ENCODE measurements at places on chromosomes 11 and 22.

- no peak for DNase-seq
Observed at GRCh38 chr11:133269267-133269666, 263.0 kb downstream of the OPCML start.

- DNase-seq: no peak
Observed at GRCh38 chr22:50302564-50302963, 4.9 kb downstream of the PLXNB2 start.

DNA sequence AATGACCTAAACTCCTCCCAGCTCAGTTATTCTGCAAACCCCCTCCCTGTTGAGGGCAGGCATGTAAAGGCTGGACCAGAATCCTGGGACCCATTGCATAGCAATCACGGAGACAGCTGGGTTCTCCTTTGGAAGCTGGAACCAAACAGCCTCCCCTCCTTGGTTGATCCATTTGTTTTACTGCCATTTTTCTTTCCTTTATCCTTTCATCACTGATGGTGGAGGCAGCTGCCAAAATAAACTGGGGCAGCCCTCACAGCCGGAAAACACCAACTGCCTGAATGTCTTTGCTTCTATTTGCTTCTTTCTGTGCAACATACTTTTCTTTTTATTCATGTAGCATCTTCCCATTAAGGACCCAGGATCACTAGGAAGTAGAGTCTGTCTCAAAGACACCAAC, 150.0 kb upstream of the SYT13 start:
- DNase-seq: no peak

DNA sequence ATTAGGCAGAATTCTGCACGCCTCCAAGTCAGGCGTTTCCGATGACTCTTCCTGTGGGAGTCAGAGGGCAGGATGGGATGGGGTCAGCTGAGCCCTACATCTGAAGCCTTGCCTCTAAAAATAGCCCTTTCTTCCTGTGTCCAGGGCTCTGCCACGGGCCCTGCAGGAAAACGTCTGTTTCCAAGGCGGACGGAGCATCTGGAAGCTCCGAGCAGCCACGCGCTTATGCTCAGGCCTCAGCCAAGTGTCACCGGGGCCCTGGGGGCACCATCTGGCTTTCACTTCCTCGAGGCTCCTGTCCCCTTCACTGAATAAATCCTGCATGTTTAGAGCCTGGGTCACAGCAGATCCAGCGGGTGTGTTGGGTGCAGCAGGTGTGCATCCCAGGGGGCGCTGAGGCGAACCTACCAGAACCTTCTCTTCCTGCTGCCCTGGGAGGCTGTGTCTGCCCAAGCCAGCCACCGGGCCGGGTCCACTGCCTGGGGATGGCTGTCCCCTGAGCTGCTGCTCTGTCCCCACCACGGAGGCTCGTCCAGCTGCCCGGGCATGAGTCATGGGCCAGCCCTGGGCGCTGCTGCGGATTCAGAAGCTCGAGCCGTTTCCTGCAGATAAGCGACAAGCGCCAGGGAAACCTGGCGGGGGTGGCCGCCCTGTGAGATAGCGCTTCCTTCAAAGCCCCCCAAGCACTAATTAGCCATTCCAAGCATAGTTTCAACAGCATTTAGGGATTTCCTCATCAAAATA, 32.0 kb upstream of the LINC01488 start:
- DNase-seq: peak; percentile 79

DNA sequence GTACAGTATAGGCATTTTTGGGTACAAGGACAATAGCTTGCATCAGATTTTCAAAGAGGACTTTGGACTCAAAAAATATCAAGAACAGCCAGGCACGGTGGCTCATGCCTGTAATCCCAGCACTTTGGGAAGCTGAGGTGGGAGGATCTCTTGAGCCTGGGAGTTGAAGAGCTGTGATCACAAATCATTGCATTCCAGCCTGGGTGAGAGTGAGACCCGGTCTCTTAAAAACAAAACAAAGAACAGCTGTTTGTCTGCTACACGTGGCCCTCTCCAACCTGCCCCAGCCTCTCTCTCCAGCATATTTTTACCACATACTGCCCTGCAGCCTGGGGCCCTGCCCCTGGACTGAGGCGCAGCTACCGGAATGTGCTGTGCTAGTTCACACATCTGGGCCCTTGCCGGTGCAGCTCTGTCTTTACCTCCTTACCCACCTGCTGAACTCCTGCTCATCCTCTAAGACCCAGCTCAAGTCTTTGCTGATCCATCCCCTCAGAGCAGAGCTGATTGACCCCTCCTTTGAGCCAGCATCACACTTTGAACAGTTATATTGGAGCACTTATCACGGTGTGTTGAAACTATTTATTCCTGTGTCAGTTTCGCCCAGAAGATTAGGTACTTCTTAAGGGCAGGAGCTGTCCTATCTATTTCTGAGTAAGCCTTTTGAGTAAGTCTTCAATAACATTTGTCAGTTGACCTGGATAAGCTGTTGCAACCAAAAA, 29.4 kb downstream of the GRIK4 start:
- no peak for DNase-seq

GRCh38 chr11:76604081-76604625, 66.4 kb downstream of the LRRC32 start:
- DNase-seq: no peak

GRCh38 chr11:1111545-1112212, 37.0 kb downstream of the MUC2 start:
- DNase-seq: peak; percentile 10

- DNase-seq: no peak
Observed at GRCh38 chr11:92888696-92889095, 80.8 kb upstream of the MTNR1B start.

GRCh38 chr11:48019217-48019584, 38.8 kb downstream of the PTPRJ start:
- DNase-seq: no peak

- no peak for DNase-seq
Observed at GRCh38 chr22:47547881-47548650, 785.6 kb downstream of the TBC1D22A start.

DNA sequence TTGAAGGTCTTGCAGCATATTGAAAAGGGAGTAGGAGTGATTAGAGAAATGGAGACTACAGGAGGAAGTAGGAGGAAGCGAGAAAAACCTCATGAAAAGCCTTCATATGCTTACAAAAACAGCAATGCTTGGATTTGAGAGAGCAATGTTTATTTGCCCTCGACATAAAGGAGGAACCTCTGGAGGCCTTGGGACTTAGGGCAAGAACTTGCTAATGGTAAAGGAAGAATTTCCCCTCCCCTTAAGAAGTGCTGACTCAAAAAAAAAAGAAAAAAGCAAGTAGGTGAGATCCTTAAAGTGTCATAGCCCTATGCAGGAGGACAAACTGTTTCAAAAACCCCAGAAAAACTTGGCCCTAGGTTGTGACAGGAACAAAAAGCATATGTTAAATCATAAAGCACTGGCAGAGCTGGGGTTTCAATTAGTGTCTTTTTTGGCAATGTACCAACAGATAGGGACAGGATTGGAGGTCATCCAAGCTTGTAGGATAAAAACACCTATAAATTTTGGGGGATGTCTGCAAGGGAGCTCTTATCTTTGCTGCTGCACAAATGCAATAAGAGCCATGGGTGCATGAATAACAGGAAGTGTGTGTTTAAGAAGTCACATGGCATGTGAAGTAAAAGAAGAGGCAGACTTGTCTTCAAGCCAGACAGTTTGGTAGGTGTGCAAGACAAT, 4.9 kb downstream of the GLYAT start:
- no peak for DNase-seq

GRCh38 chr22:39900306-39901227, at the start of gene GRAP2:
Gene GRAP2 (plus strand): TSS chr22:39901084. CDS start chr22:39947107, 46,023 bp downstream.
- DNase-seq: no peak

DNA sequence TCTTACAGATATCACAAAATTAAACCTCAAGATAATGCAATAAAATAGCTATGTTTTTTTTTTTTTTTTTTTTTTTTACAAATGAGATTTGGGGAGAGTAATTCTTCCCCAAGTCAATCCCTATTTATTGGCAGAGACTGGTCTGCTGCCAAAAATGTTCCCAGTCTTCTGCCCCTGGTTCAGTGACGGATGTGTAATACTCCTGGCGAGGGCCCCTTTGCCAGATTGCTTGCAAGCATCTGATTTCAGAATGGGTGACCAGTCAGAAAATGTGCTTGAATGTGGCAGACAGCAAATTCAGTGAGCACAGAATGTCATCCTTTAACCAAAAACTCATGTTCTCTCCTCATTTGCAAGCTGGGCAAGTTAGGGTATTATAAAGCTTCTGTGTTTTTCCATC, 363.8 kb upstream of the MTNR1B start:
- no peak for DNase-seq

DNA sequence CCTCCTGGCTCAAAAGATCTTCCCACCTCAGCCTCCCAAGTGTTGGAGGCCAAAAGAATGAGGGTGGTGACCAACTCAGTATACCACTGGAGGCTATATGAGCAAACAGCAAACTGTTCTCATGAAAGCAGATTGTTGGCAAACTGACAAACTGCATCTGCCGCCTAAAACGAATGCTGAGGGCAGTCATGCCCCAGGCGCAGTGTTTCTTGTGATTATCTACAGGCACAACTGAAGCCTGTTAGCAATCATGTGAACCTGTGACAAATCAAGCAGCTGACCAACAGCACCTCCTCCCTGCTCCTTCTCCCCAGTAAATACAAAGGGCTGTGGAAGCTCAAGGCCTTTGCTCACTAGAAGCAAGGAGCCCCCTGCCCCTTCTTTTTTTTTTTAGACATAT, 47.8 kb downstream of the BTBD10 start:
- DNase-seq: no peak

GRCh38 chr22:46422896-46423295, 87.4 kb downstream of the TRMU start:
- DNase-seq: peak; percentile 58

GRCh38 chr22:37552524-37553163, 7.6 kb upstream of the CDC42EP1 start:
- DNase-seq: peak; percentile 71

GRCh38 chr11:12241401-12241800, 131.0 kb downstream of the MICAL2 start:
- no peak for DNase-seq

GRCh38 chr22:29692327-29692640, 27.5 kb upstream of the CABP7 start:
- DNase-seq: no peak

DNA sequence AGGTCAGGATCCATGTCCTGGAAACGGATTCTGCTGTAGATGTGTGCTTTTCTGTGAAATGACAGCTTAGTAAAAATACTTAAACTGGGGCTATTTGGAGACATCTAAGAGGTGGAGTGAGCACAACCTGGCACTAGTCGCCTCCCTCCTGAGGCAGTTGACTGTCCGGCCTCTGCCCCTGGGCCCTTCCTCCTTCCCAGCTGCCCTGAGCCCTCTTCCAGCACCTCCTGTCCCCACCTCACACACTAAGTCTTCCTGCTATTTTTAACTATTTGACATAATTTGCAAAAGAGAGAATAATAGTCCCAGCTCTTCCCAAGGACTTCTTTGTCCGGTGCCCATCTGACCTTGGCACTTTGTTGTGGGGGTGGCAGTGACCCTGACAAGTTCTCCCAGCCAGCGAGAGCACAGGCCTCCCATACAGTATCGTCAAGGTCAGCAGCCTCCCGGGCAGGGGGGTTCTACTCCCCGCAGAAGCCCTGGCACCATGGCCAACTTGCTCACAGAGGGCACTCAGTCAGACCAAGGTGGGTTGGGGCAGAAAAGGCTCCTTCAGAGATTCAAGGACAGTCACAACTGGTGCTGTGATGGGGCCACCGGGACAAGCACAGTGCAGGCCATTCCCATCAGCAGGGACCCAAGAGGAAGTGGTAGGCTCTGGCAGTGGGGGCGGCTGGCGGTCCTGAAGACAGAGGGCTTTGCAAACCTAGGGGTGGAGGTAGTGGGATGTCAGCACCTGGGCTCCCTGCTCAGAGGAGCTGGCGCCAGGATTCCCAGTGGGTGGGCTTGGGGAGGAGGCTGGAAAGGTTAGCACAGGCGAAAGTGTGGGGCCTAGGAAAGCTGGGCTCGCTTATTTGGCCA, 5.5 kb upstream of the NEAT1 start:
- peak; percentile 46 for DNase-seq

DNA sequence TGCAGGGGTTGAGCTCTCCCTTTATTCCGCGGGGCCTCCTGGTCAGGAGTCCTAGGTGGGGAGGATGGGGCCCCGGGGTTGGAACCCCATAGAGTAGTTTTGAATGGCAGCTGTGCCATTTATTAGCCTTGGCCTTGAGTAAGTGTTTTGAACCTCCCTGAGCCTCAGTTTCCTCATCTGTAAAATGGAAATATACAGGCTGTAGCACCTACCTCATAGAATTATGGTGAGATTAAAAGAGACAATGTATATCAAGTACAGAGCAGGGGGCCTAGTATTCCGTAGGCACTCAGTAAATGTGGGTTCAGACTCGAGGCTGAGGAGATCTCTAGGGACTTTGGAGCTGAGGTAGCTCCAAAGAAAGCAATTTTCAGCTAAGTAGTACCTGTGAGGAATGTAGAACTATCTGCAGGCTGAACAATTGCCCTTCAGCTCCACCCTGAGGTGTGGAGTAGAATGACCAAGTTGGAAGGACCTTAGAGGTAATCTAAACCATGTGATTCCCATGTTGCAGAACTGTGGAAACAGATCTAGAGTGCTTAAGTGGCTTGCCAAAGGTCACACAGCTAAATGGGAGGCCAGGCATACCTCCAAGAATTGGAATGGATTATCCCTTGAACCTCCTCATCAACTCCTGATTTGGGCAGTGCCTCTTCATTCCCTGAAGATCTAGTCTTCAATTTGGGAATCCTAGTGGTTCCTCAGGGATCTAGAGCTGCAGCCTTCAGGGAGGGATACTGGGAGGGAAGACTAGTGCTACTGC, 682 bp downstream of the PGAP2 start:
- DNase-seq: no peak

GRCh38 chr11:69189059-69189458, 33.3 kb downstream of the SMIM38 start:
- DNase-seq: no peak

DNA sequence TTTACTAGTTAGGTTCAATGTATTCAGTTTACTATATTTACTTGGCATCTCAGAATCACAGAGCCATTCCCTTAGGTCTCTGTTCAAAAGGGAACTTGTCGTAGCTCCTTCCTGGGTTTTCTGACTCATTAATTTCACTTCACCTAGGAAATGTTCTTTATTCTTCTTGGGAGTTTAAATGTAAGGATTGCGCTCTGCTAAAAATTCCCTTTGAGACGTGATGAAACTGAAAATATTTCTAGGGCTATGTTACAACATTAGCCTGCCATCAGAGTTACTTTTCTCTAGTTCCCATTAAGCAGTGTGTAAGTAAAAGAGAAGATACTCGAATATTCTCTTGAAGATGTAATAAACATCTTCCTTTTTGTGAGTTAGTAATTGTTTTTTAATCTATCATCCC, 209.5 kb downstream of the CASP12 start:
- DNase-seq: no peak

- DNase-seq: no peak
Observed at GRCh38 chr11:60925868-60926267, 1.6 kb downstream of the TMEM132A start.

DNA sequence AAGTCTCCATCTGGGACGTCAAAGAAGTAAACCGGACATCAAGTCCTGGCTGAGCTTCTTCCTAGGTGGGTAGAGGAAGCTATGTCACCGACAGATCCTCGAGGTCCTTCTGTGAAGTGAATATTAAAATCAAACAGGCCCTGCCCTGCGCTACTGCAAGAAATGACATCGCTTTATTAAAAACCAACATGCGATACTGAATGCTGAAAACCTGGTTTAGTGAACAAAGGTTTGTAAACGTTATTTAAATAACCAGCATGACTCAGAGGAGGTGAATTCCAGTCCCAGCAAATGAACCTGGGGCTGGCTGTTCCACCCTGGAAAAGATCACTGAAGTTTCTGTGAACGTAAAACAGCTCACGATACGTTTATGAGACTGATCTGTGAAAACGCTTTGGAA, 645 bp downstream of the RTCB start:
- no peak for DNase-seq

- no peak for DNase-seq
Observed at GRCh38 chr11:46066335-46066734, 54.9 kb downstream of the PHF21A start.

Data from left ventricle myocardium inferior (tissue), 1 donor.